Left kidney (tissue), 8 donors: ENCODE measurements at places on chromosomes 4 and X.

DNA sequence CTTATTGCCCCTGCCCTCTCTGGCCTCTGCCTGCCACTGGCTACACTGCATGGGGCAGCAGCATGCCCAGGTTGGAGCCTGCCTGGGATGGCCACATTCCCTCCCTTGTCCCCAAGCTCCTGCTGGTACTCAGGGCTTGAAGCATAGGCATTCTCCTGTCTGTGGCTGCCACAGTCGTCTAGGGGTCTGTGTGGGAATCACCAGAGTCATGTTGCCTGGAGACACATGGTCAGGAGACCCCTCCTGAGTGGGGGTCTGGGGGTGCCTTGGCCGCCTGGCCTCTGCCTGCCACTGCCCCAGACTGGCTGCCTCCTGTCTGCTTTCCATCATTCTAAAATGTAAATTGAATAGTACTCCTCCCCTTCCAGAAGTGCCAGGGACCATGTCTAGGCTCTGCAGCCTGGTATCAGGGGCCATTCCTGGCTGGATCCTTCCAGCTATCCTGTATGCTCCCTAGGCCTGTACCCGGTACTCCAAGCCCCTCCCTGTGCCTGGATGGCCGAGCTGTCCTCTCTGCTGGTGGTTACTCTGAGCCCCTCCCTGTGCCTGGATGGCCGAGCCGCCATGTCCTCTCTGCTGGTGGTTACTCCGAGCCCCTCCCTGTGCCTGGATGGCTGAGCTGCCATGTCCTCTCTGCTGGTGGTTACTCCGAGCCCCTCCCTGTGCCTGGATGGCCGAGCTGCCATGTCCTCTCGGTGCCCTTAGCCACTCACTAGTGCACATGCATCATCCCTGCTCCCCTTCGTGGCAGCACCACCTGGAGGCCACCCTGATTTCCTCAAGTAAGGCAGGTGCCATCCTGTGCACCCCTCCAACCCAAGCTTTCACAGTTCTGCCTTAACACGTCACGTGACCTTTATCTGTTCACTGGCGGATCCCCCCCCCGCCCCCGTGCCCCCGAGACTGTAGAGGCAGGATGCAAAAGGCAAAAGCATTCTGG is 5.5 kb upstream of the NKX1-1 start:
- no peak for DNase-seq

GRCh38 chr4:121794505-121795188 is 6.5 kb upstream of the EXOSC9 start:
- no peak for DNase-seq

- no peak for DNase-seq
Observed at GRCh38 chr4:144831971-144832370, 186.0 kb downstream of the HHIP start.

- DNase-seq: no peak
Observed at GRCh38 chrX:139971394-139971749, 6.1 kb upstream of the CXorf66 start.

- DNase-seq: no peak
Observed at GRCh38 chr4:38671592-38671940, 7.6 kb downstream of the KLF3 start.

GRCh38 chrX:148610328-148610698 is 109.9 kb downstream of the AFF2 start:
- no peak for DNase-seq

DNA sequence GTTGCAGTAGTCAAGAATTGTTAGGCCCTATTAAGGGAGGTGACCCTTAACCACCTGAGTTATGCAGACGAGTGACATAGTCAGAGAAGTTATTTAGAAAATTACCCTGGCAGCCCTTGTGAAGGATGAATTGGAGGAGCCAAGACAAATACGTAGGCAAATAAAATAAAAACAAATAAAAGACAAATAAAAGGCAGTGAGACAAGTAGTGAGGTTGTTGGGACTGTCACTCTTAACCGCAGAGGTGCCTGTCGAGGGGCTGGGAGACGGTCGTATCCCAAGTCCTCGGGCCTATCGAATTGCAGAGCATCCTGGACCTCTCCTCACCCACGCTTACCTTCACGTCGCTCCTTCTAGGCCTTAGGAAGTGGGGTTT is 58.0 kb upstream of the ZC4H2 start:
- DNase-seq: no peak

- no peak for DNase-seq
Observed at GRCh38 chrX:49242545-49243066, 7.3 kb downstream of the CCDC22 start.

DNA sequence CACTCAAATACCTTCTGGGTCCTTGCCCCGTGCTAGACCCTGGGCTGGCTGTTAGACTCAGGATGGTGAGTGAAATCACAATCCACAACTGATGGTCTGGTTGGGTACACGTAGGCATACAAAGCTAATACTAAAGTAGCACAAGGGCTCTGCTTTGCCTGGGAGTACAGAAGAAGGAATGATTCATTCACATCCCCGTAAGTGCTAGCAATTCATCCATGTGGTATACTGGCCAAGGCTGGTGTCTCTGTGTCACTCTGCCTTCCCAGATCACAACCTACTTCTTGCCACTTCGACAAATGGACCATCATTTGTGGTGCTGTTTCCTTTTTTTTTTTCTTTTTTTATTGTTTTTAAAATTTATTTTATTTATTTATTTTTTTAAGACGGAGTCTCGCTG is 19.7 kb upstream of the RBM47 start:
- no peak for DNase-seq

GRCh38 chrX:47707031-47707780 is 48.2 kb upstream of the UXT start:
- peak; percentile 11 for DNase-seq

GRCh38 chr4:10056334-10057022 is 35.2 kb upstream of the SLC2A9 start:
- no peak for DNase-seq

- no peak for DNase-seq
Observed at GRCh38 chr4:77349364-77349763, 192.4 kb downstream of the CCNG2 start.

DNA sequence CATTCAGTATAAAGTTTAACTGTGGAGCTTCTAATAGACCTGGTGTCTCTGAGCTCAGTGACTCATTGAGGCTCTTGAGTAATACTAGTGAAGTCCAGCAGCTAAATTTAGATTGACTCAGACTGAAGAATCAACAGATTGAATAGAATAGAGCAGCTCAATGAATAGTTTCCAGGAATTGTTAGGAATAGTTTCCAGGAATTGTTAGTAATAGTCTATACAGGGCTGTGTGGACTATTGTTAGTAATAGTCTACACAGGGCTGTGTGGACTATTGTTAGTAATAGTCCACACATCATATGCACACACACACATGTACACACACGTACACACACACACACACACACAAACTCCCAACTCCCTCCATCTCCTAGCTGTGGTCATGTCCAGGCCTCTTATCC is 3.0 kb downstream of the GIMD1 start:
- no peak for DNase-seq

DNA sequence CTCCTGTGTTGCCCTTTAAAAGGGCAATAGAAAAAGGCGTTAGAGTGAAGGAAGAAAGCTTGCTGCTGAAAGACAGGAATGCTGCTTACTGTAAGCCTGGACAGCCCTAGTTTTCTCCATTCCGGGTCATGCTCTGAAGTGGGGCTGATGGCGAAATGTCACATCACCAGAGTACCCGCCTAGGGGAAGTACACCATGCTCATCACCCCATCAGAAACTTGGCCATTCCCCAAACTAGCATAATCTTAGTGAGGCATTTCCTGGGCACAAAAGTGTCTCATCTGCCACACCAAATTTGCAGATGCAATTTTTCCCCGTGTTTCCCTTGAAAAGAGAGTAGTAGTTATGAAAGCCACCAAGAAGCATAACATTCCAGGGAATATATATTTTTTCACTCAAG is 47.8 kb upstream of the CAMK2D start:
- no peak for DNase-seq

DNA sequence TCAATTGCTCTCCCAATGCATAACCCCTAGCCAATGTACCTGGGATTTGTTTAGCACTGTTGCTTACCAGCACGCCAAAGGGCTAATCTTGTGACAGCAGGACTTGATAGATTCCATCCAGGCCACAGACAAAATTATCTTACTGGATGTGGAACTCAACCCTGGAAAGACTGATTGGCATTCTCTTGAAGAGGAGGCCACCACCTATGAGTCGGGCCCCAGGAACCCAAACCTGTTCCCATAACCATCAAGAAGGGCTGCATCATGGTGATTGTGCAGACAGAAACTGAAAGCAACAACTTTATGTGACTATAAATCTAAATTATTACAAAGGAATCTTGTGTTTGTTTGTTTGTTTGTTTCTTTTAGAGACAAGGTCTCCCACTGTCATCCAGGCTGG is 19.9 kb upstream of the TMEM255A start:
- no peak for DNase-seq

GRCh38 chr4:102640669-102641068 is 120.1 kb downstream of the MANBA start:
- DNase-seq: no peak

GRCh38 chrX:110175146-110175545 is 142.7 kb downstream of the AMMECR1 start:
- DNase-seq: no peak

- no peak for DNase-seq
Observed at GRCh38 chr4:108303488-108304177, 134.9 kb upstream of the LEF1 start.

GRCh38 chr4:109861916-109862511 is 14.1 kb downstream of the LRIT3 start:
- no peak for DNase-seq

- no peak for DNase-seq
Observed at GRCh38 chrX:122817321-122817955, 366.6 kb upstream of the GRIA3 start.

DNA sequence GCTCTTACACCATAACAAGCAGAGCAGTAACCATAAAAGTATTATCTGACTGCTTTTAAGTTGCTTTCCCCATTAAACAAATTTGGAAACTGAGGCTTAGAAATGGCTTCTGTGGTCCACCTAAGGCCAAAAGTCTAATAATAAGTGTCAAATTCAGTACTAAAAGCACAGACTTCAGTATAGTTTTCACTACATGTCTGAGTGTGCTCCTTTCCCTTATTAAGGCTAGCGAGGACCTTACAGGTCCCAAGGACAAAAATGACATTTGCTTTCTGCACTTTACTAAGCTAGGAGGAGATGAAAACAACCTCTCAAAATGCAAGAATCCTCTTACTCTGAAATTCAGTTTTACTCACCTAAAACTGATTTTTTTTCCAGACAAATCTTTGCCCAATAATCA is 127.2 kb downstream of the ENOX2 start:
- DNase-seq: no peak

DNA sequence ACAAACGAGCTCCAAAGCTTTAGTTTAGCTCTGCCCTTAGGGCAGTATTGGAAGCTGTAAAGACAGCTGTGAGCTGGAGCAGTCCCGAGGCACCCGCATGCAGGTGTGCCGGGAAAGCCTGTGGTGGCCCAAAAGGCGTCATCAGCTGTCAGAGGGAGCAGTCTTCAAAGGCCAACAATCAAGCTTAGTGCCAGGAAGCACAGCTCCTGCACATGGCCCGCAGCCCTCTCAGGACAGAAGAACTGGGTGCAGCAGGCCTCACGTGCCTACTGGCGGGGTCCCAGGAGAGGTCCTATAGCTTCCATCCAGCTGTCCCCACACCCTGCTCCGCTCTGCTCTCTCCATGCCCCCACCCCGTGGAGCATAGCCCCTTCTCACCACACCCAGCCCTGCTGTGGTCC is 92.2 kb upstream of the TRIM2 start:
- DNase-seq: no peak

DNA sequence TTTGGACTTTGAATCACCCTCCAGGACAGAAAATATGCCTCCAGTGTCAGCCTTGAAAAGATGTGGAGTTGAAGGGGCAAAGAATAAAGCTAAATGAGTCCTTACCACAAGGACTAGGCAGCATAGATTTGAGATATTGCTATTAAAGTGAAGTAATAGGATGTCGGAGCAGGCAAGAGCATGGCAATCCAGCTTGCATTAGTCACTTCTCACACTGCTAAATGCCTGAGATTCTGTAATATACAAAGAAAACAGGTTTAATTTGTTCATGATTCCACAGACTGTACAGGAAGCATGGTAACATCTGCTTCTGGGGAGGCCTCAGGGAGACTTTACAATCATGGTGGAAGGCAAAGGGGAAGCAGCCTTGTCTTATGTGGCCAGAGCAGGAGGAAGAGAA is 109.8 kb upstream of the PCDH7 start:
- no peak for DNase-seq

- no peak for DNase-seq
Observed at GRCh38 chr4:7320206-7320797, 114.4 kb downstream of the PSAPL1 start.

- DNase-seq: no peak
Observed at GRCh38 chrX:103360092-103360491, 3.8 kb downstream of the TCEAL9 start.

GRCh38 chr4:71593311-71593710 is 190.6 kb downstream of the GC start:
- DNase-seq: no peak

- DNase-seq: no peak
Observed at GRCh38 chr4:181119186-181119585, 1124.0 kb upstream of the TENM3 start.

DNA sequence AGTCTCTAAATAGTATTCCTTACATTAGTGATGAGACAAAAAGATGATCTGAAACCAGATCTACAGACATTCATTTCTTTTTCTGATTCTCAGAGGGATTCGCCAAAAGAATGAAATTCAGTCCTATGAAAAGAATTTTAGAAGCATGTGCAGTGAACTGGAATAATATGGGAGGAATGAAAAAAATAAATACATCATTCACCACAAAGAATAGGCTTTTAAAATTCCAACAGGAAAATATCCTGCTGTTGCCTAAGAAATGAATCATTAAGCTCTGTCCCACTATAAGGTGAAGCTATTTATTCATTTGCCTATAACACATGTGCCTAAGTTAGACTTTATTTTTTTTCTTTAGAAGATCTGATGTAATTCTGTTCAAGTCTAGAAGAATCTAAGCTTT is 165.9 kb downstream of the IL15 start:
- DNase-seq: no peak

- DNase-seq: no peak
Observed at GRCh38 chrX:107454302-107454701, 4.8 kb downstream of the FRMPD3 start.

GRCh38 chrX:134803060-134803459 is 144.8 kb upstream of the PLAC1 start:
- DNase-seq: no peak

GRCh38 chr4:128688033-128688721 is 121.3 kb upstream of the JADE1 start:
- no peak for DNase-seq

GRCh38 chr4:996997-997374 is 3.8 kb upstream of the SLC26A1 start:
- DNase-seq: no peak

- DNase-seq: no peak
Observed at GRCh38 chrX:120408168-120408567, 46.3 kb downstream of the ATP1B4 start.

GRCh38 chr4:52572936-52573485 is 86.1 kb downstream of the USP46 start:
- DNase-seq: no peak
